Effector memory CD4-positive, alpha-beta T cell (primary cell): ENCODE measurements at places on chromosomes 2 and 18.

- DNase-seq: no peak
Measured at GRCh38 chr18:57767259-57768050, 35.7 kb downstream of the ATP8B1 start.

DNA sequence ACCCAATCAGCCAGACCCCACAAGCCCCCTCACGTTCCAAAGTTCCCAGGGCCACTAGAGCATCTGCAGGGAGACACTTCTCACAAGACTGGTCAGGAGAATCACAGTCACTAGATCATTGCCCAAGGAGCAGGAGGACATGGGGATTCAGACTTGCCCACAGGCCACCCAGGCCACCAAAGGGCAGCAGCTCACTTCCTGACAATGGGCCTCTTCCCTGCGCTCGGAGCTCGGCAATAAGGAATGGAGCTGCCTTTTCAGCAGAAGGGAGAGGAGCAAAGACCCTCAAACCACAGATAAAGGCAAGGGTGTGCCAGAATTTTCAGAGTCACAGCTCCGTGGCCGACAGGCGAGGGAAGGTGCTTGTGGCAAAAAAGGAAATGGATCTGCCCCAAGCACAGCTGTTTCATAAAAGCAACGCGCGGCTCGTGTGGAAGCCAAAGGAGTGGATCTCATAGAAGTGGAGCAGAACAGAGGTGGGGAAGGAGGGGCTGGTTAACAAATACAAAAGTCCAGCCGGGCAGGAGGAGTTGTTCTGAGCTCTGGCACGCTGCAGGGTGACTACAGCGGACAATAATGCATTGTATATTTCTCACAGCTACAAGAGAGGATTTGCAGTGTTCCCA lies 72.1 kb downstream of the EDAR start:
- DNase-seq: no peak

DNA sequence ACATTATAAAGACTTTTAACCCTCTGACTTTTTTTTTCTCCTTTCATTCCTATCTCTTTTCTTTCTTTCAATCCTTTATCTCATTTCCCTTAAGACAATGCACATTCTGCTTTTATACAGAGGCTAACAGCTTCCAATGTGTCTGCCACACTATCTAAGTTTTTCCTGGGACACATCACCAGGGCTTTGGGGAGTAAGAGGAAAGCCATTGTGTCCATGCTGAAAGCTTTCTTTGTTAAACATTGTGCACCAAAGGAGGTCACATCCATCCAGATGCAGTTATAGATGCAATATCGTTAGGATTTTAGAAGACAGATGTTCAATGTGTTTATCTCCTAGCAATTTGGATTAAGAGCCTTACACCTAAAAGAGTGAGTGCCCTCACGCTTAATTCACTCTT lies 534.1 kb downstream of the CNTNAP5 start:
- no peak for DNase-seq

DNA sequence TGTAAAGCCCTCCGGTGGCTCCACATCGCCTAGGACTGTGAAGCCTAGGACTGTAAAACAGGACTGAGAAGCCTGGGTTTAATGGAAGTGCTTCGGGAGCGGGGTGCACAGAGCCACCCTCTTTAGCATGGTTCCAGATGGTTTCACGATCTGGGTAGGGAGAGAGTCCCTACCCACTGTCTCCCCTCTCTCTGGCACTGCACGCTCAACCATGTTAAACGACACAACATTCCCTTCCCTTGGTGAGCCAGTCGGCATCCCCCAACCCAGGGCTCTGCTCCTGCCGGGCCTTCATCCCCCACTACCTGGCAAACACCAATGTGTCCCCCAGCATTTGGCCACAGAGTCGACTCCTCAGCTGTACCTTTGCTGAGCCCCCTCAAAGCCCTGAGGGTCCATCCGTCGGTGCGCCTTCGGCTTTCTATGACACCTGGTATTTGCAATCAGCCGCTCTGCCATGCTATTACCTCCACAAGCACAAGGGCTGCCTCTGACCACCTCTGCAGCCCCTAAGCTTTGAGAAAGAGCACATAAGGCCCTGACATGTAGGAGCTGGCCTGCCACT lies 1.1 kb downstream of the COPS9 start:
- DNase-seq: no peak

GRCh38 chr18:43875511-43875910 lies 598.2 kb upstream of the SYT4 start:
- DNase-seq: no peak

DNA sequence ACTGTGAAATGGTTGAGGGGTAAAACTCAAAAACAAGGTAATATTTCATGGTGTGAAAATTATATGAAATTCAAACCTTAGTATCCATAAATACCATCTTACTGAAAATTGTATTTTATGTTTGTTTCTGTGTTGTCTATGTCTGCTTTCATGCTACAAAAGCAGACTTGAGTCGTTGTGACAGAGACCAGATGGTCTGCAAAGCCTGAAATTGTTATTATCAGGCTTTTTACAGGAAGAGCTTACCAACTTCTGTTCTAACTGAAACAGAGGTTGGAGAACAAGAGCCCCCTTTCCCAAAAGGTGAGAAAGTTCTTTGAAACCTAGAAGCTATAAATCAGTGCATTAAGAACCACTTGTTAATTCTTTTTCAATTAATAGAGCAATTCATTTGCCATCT lies 110.0 kb downstream of the COL4A4 start:
- DNase-seq: no peak

GRCh38 chr2:160419776-160420505 lies 73.7 kb downstream of the RBMS1 start:
- DNase-seq: no peak

- DNase-seq: no peak
Measured at GRCh38 chr2:169034256-169034655, 3.1 kb upstream of the ABCB11 start.

DNA sequence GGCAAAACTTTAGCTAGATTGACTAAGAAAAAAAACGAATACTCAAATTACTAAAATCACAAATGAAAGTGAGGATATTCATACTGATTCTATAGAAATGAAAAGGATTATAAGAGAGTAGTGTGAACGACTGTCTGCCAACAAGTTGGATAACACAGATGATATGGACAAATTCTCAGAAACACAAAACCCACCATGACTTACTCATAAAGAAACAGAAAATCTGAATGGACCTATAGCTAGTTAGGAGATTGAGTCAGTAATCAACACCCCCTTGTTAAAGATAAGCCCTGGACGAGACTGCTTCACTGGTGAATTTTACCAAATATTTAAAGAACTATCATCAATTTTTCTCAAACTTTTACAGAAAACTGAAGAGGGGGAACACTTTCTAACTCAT lies 108.8 kb upstream of the TMEM200C start:
- no peak for DNase-seq

DNA sequence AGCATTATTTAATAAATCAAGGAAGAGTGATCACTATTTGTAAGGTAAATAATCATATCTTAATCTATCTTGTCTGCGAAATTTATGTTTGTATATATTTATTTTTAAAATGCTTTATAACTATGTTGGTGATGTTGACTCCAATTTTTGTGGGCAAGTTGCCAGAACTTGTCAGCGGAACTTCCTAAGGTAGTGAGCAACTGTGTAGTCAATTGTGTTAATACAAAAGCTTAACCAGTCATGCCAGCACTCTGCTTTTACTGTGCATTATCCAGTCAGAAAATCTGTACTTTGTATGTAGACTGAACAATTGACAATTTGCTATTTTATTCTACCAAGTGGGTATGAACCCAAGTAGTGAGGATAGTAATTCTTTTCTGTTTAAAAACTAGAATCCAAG lies 61.9 kb upstream of the RND3 start:
- DNase-seq: no peak

DNA sequence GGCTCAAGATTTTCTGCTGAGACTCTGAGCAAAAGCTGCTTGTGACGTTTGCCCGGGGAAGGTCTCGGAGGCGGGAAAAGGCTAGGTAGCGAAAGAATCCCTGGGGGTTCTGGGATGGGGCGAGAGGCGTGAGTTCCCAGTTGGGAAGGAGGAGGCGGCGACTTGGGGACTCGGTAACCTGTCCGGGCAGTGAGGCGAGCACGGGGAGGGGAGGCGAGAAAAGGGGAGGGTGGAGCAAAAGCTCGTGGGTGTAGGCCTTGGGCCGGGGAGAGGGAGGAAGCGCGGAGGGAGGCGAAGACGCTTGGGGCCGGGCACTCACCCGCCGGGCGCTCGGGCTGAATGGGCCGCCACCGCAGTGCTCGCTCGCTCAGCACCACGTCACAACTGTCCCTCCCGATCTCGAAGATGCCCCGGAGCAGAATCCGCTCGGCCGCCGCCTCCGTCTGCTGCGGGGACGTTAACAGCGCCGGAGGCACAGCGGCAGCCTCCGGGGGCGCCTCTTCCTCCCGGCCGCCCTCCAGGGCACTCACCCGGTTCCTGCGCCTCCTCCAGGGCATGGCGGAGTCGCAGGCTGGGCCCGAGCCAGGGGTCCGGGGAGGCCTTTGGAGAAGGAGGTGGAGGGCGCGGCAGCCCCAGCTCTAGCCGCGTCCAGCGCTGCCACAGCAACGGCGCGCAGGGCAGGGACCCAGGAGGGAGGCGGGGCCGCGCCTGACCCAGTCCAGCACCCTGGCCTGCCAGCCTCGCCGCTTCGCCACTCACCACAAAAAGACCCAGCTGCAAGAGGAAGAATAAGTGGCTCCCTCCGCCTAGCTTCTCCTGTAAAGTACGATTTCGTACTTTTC lies at the start of gene CERKL:
TSS of gene CERKL (minus strand) at position 656 of the 842 bp plus-strand sequence. CDS start at position 557, 99 bp downstream.
- no peak for DNase-seq

DNA sequence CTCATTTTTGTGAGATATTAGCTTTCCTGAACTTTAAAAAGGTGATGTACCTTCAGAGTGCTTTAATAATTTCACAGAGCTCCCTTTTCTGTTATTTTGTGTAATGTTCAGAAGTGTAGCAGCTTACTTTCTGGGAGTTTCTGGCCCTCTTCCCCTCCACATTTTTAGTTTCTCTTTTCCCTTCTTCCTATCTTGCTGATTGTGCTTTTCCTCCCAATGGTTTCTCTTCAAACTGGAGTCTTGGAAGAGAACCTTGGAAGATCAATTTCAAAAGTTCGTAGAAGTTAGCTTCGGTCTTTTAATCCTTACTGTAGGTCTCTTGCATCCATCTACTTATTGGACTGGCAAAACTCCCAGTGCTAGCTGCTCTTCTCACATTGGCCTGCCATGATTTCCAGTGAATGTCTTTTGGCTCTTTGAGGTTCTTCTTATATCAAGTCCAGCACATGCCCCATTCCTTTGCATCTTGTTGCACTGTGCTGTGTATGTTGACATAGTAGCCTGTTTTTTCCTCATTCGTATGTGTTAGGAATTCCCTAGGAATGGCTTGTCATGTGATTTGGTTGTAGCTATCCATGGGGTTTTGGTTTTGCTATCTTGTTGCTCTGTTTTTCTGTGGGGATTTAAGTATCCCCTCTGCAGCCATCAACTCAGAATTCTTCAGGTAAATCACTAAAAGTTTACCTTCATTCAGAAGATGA lies 7.8 kb downstream of the CCNT2 start:
- DNase-seq: no peak
